ENCODE measurements at places on chromosomes 2 and 18.

DNA sequence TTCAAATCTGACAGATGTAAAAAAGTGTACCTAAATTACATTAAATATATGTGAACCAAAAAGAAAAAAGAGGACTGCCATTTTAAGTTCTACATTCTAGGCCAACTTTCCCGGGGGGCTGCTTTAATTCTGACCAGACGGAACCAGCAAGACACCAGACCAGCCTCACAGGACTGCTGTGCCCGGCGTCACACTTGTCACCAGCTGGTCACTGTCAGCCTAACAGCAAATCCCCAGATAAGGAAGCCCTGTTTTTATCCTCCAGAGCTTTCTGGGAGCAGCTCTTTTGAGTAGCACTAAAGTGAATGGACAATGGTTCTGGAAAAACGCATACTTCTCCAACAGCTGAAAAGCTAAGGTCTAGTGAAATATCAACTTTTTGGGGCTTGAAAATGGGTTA is 35.6 kb downstream of the CYB5A start:
- no peak for DNase-seq

GRCh38 chr18:28846958-28847357 is 670.0 kb upstream of the CDH2 start:
- DNase-seq: no peak

DNA sequence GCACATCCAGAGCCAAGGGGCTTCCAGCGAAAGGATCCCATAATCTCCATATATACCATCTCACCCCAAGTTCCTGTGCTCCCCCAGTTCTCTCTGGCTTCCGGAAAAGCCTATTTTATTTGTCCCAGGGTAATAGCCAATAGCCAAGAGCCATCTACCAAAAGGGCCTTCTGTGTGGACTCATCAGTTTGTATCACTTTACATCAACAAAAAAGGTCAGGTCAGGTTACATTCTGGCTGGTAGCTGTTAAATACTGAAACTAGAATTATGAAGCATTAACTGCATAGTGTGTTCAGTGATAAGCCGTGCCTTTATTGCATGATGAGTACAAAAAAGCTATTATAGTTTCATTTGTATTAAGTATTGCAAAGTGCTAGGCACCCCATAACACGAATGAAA is 223.7 kb downstream of the IRS1 start:
- no peak for DNase-seq

DNA sequence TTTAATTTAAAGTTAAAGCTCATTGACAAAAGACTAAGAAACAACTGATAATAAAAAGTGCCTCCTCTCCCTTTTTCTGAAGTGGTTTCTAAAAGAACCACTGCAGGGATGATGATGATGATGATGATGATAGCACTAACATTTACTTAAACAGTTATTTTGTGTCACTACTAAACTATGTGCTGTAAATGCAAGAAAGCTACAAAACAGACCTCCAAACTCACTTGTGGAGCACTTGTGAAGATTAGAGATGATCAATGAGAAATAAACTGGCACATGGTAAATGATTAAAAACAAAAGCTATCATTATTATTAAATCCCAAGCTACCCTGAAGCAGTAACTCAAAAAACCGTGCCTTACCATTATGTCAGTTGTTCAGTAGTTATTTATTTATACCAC is 88.7 kb downstream of the SLC8A1 start:
- DNase-seq: no peak

DNA sequence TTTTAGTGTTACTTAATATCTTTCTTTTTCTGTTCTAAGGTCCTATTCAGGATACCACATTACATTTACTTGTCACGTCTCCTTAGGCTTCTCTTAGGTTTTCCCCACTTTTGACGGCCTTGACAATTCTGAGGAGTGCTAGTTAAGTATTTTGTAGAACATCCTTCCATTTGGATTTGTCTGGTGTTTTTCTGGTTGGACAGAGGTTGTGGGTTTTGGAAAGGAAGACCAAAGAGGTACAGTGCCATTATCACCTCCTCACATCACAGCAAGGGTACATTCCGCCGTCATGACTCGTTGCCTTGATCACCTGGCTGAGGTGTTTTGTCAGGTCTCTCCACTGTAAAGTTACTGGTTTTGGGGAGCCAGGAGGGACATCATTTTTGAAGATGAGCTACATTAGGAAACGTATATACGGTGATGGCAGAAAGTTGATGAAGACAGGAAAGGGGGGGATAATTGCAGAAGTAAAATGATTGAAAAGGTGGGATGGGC is 88.4 kb upstream of the TMEM247 start:
- no peak for DNase-seq

DNA sequence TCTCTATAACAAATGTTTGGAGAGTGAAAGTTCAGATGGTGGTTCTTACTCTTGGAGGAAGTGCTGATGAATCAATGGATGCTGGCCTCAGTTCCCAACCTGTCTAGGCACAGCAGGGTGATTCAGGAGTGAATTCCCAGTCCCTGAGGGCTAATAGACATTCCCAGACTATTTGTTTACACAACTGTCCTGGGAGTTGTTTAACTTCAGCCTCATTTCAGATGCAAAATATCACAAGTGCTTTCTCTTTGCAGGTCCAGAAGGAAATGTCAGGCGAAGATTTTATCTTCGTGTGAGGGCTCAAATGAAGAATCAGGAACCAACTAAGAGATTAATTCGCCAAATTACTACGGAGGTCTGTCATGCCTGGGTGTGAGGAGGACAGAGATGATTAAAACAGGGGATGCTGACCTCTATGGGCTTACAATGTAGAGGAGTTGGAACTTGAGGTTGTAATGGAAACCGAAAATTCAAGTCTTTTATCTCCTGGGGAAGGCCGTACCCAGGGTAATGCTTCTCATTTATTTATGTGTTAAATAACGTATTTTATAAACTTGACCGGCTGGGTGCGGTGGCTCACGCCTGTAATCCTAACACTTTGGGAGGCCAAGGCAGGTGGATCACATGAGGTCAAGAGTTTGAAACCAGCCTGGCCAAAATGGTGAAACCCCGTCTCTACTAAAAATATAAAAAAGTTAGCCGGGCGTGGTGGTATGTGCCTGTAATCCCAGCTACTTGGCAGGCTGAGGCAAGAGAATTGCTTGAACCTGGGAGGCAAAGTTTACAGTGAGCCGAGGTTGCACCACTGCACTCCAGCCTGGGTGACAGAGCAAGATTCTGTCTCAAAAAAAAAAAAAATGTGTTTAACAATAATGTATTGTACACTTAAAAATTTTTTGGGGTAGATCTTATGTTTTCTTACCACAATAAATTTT is 38.7 kb upstream of the SLC1A4 start:
- no peak for DNase-seq
